ENCODE measurements at places on chromosomes 6 and 20. TPM values are rescaled to one million over a fixed set of nuclear protein-coding genes. Genes with fewer than 3 reads are reported as not detected.
A peak's percentile ranks its signal among the peaks of the same experiment; 100 is the strongest.

Gene HNF4A
- total RNA-seq: 0.09 TPM

Gene CST5
- not detected for total RNA-seq

Gene CCM2L
- total RNA-seq: 4.8 TPM

- DNase-seq: no peak
Measured at GRCh38 chr6:142740449-142740848, 204.5 kb downstream of the HIVEP2 start.

DNA sequence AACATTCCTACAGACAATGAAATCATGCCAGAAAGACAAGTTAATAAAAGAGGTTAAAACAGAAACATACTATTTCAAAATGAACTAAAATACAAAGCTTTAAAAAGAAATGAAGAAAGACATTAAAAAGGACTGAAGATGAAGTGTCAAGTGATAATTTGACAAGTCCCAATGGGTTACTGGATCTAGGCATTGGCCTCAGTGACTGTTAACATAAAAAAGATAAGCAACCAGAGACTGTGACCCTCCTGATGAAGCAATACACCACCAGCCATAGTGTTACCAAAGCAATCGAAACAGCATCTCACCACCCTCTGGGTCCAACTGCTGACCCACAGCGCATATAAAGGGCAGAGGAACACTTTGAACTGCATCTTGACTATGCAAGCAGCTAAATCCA is 130.3 kb downstream of the FIG4 start:
- DNase-seq: no peak

GRCh38 chr6:152598421-152598820 is 38.7 kb downstream of the SYNE1 start:
- DNase-seq: no peak

Gene BEND6
- 12.6 TPM for total RNA-seq

- no peak for DNase-seq
Measured at GRCh38 chr20:33784225-33784624, 26.9 kb upstream of the CHMP4B start.

Gene GPSM3
- total RNA-seq: 0.82 TPM

DNA sequence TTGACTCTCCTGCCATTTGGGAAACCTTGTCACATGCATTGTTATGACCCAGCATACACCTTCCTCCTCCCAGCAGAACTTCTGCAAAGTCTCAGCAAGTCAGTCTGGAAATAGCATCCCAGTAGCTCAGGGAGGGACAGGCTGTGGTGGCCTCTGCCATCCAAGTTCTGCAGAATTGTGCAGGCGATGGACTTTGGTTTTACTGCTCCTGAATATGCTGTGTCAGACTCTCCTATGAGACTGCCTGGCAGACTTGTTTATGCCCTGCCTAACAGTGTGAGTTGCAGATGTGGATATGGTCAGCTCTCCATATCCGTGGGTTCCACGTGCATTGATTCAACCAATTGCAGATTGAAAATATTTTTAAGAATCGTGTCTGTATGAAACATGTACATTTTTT is 52.8 kb downstream of the SNRNP48 start:
- DNase-seq: no peak

- DNase-seq: no peak
Measured at GRCh38 chr6:113644861-113645575, 212.1 kb upstream of the MARCKS start.

Gene ABCC10
- total RNA-seq: 23.6 TPM

DNA sequence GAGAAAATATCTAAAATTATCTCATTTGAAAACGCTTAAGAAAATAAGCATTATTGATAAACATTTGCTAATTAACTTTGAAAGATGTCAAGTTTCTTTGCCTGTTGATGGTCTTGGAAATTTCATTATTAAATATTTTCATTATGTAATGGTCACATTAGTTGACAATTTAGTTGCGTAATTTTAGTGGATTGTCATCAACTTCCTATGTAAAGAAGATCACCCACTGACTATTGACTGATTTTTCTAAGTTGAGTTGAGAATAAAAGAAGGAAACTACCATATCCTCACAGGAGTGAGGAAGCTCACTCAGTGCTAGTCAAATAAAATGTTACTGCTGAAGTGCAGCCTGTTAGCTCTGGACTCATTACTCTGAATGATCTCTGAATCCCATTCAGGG is 79.9 kb upstream of the LY86 start:
- DNase-seq: no peak

DNA sequence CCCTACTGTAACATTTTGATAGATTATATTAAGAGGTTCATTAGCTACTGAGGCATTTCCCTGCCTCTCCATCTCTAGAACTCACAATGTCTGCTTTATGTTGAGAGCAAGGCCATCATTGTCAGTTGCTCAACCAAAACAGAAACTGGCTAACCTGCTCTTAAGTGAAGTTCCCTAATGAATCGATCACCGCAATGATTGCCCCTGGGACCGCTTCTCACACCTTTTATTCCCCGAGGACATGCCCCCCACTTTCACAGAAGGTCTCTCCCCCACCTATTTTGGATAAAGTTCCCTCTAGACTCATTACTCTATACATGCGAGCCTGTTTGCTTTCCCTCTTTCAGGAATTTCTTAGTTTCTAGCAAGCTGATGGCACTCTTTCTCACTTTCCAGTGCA is 108.8 kb downstream of the FAM217A start:
- no peak for DNase-seq

- no peak for DNase-seq
Measured at GRCh38 chr20:62141397-62142251, 1.6 kb downstream of the PSMA7 start.

DNA sequence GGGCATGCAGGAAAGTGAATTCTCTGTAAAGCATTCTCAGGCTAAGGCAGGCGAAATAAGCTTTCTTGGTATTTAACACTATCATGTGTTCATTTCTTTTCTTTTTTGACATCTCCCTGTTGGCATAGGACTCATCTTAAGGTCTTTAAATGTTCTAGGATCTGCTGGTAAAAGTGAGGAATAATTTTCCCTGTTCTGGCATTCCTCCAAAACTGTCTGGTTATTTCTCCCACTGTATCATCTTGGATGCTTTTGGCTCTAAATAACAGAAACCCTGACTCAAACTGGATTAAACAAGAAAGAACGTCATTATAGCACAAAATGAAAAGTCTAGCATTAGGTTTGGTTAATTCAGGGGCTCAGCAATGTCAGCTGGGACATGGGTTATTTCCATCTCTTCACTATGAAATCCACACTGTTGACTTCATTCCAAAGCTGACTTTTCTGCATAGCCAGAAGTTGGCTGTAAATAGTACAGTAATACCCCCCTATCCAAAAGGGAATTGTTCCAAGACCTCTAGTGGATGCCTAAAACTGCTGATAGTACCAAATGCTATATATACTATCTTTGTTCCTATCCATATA is 37.9 kb upstream of the SNAP25 start:
- DNase-seq: no peak

- no peak for DNase-seq
Measured at GRCh38 chr6:2773449-2773848, 8.3 kb downstream of the WRNIP1 start.

DNA sequence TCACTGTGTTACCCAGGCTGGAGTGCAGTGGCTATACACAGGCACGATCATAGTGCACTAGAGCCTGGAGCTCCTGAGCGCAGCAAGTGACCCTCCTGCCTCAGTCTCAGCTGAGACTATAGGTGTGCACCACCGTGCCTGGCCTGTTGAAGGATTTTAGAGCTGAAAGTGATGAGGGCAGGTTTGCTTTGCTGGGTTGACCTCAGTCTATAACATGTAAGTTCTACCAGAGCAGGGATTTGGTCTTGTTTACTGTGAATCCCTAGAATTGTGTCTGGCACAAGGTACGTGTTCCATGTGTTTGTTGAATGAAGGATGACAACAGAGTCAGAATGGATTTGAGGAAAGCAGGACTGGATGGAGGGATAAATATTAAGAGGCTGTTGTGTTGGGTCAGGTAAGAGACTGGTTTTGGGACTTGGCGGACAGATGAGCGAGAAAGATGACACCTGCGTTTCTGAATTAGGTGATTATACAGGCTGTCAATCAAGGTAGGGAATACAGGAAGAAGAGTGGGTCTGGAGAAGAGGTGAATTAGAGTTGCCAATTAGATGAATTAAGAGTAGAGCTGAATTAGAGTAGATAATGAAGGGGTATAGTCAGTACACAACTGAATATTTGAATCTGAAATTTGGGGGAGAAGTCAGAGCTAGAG is 6.5 kb downstream of the ASXL1 start:
- no peak for DNase-seq

GRCh38 chr20:21312813-21313474 is 9.8 kb downstream of the XRN2 start:
- no peak for DNase-seq

DNA sequence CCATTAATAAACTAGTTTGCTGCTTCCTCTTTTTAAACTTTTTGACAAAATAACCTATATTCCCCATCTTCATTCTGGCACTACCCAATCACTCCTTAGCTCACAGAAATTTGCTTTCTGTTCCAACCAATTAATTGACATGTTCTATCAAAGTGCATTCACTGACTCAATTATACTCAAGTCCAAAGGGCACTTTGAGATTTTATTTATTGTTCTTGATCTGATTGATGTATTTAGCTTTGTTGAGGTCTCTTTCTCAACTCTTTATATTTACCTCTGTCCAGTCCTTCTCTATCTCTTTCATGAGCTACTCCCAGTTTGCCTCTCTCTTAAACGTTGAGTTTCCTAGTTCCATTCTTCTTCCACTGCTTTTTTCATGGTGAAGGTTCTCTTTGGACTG is 104.4 kb upstream of the TENT5A start:
- no peak for DNase-seq

- DNase-seq: no peak
Measured at GRCh38 chr20:62543470-62544302, 67.9 kb upstream of the GATA5 start.

DNA sequence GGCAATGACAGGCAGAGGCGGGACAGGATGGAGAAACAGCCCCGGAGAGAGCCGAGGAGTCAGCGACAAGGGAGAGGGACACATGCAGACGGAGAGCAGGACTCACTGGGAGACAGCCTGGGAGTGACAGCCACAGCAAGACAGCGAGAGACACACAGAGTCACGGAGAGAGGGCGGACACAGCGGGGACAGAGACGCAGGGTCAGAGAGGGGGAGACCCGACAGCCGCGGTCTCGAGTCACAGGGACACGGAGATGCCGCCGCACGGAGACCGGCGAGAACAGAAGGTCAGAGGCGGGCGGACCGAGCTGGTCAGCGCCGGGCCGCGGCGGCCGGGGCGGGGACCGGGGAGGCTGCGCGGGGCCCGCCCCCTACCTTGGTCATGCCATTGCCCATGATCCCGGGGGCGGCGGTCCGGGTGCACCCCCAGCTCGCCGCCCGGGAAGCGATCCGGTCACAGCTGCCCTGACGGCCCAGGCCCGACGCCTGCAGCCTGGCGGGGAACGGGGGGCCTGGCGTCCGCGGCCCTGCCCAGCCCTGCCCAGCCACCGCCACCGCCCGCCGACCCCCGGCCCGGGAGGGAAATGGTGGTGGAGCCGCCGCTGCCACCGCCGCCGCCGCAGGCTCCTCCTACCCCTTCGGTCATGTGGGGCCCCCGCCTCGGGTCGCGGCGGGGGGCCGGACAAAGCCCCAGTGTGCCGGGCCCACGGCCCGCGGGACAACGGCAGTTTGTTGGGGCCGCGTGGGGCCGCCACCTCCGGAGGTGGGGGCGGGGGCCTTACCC is at the start of the genes DUSP15 and TTLL9:
DUSP15 (minus strand) TSS at position 586 of the 784 bp plus-strand sequence; CDS start at position 396, 190 bp downstream.
TTLL9 (plus strand) TSS at position 693 of the 784 bp plus-strand sequence. CDS start 493 bp downstream, outside the sequence.
- peak; percentile 62 for DNase-seq

Gene DDO
- total RNA-seq: 0.45 TPM

Gene SLC26A8
- 3.7 TPM for total RNA-seq

DNA sequence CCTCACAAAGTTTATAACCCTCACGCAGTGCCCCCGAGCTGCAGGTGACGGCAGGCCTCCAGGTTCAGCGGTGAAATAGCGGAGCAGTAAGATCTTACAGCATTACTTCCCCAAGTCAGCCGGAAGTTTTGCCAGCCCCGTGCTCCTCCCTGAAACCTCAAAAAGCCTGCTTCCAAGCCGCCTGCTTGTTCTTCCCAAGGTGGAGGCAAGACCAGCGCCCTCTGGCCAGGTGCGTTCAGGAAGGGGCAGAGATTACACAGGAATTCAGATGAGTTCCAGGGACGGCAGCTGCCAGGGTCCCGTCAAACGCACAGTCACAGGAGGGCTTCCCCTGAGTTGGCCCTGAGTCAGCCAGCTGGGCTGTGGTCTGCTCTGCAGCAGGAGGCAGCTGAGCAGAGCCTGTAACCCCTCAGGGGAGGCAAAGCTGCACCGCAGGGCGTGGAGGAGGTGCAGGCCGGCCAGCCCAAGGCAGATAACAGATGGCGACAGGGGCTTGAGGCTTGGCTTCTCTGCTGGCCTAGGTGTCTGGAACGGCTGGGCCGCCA is 124.1 kb upstream of the RPS6KA2 start:
- no peak for DNase-seq

DNA sequence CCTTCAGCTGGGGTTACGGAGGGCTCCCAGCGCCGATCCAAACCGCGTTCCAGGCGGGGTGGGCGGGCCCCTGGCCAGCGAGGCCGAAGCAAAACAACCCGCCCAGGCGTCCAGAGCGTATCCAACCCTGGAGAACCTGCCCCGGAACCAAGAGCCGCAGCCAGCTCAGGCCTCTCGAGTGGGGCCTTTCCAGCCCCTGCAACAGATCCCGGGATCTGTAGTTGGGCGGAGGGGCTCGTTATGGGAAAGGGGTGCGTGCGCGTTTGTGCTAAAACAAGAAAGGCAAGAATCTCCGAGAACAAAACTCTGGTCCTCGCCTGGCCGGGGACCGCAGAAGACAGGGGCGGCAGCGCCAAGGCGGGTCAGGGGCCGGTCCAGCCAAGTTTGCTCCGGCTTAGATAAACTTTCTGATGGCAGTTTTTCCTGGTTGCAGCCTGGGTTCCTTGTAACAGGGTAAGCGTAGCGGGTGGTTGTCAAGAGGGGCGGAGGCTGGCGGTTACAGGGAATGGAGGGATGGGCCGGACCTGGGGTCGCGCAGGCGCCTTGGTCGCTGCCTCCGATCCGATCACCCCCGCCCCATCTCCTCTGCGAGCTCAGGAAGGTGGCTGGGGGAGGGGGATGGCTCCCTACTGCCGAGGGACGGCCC is 448 bp upstream of the RIN2 start:
- peak; percentile 37 for DNase-seq

DNA sequence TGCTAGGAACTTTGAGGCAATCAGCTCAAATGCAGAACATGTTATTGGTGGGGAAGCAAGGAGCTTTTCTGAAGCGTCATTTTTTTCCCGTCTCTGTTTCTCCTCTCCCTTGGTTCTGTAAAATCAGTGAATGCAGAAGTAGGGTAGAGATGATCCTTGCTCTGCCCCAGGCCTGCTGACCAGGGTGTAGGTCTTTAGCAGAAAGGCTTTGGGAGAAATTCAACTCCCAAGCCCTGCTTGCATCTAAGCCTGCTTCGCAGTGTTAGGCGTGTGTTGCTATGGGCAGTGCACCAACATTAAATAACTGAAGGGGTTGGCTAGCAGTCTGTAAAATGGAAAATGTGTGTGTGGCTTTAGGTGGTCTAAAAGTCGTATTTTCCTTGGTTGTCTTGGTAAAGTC is 45.9 kb downstream of the SASH1 start:
- DNase-seq: no peak
